C1 segment of cervical spinal cord (tissue), 14 donors: ENCODE measurements at places on chromosomes 3 and 15.
A peak's percentile ranks its signal among the peaks of the same experiment; 100 is the strongest.

DNA sequence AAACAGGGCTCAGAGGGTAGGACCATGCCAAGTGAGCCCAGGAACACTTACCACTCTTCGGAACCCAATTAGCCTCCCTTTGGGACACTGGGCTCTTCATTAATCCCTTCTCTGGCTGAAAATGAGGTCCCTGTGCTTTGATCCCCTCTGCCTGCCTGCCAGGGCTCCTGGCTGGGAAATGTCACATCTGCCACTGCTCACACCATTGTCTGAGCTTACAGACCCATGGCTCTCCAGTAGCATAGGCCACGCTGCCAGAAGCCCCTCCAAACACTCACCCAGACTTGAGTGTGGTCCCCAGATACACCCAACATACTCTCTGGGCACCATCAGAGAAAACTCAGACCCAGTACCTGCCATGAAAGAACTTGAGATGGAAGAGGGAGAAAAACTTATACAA is 287.3 kb downstream of the XXYLT1 start:
- DNase-seq, result no peak

DNA sequence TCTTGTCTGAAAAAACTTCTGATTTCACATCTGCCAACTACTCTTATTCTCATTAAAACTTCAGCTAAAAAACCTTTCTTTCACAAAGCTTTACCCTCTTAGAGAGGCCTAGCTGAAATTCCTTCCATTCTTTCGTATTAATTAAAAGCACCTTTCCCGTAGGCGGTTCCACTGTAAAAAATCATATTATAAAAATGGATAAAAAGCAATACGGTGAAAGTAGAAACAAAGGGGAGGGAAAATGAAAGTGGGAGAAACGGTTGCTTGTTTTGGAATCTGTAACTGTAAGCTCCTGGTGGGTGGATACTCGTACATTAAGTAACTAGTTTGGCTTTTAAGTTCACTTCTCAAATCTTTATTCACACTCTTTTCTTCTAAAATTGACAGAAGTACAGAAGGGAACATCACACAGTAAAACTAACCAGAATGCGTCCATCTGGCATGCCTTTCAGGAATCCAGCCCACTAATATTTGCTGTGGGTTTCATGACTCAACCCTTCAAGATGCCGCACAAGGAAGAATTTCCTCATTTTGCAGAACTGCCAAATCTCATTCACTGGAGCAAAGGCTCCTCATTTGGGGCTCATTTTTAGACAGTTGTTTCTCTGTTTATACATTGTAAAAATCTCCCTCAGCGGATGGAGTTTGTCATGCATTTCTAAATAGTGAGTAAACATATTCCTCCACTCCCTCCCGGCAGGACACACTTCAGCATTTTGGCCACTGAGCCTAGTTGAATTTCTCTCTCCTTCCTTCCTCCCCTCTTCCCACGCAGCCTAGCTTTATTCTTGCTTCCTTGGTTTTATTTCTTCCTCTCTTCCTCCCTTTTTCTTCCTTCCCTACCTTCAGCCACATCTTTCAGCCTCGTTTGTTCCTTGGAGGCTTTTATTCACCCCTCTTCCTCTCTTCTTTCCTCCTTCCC is 419.5 kb upstream of the NAALADL2 start:
- peak; percentile 11 for DNase-seq

- no peak for DNase-seq
Observed at GRCh38 chr15:85100186-85100937, 118.7 kb downstream of the PDE8A start.

GRCh38 chr3:170602556-170602955 is 16.7 kb upstream of the SLC7A14 start:
- DNase-seq, result no peak

GRCh38 chr3:1292571-1293071 is 199.8 kb downstream of the CNTN6 start:
- no peak for DNase-seq

DNA sequence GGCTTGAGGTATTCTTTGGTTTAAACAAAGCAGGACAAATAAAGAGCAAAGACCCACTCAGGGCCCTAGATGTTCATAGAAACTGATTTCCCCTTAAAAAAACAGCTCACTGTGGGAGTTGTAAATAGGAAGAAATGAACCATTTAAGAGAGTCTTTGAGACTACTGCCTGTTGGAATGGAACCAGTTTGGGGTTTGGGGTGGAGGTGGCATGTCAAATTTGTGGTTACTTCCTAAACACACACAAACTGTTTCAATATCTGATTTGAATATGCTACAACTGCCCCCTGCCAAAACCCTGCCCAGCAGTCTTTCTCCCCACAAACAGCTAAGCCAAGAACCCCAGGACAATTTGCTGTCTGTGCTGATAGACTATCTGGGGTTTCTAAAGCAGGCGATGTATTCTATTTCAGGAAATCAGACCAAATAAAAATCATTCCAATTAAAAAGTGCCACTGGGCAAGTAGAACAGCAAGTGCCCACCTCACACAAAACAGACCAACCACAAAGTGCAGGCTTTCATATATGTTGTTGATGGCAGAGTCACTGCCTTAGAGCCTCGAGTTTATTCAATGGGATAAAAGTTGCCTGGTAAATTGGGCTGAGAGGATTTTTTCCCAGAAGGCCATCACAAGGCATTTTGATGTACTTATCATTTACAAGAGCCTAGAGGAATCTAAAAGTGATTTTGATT is 293.9 kb upstream of the PROK2 start:
- DNase-seq, result no peak

- DNase-seq, result no peak
Observed at GRCh38 chr3:134351427-134351826, 22.8 kb downstream of the AMOTL2 start.

GRCh38 chr15:62249501-62249900 is 84.4 kb upstream of the C2CD4B start:
- DNase-seq, result no peak

DNA sequence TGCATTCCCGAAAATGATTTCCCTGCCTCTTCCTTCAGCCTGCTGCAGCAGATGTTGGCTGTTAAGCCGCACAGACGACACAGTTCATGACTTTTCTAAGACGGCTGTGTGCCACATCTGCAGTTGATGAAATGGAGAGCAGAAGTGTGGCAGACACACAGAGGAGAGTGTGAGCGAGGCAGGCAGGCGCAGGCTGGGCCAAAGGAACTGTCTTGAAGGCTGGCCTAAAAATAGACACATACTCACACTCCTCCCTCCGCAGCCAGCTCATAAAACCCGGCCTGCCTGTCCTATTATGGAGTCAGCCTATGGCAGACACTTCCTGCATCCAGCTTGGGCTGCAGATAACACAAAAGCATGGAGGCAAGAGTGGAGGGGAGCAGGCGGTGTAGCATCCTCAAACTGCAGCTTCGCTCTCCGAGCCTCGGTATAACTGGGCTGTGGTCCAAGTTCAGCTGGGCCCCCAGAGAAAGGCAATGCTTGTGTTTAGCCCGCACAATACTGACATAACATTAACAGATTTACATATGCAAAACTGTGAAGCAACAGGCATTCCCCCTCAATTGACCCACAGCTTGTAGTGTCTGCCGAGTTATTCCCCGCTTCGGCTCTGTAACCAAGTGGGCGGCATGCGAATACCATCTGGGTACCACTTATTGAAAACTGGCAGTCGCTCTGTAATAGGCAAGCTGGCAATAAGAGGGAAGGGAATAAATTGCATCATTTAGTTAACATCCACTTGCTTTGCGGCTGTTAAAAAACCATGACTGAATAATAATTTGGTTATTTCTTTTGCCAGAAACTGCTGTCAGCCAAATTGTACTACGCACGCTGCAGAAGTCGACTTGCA is 40.8 kb downstream of the FOXP1 start:
- peak; percentile 52 for DNase-seq

- DNase-seq, result no peak
Observed at GRCh38 chr15:82106679-82107078, 60.9 kb upstream of the MEX3B start.

DNA sequence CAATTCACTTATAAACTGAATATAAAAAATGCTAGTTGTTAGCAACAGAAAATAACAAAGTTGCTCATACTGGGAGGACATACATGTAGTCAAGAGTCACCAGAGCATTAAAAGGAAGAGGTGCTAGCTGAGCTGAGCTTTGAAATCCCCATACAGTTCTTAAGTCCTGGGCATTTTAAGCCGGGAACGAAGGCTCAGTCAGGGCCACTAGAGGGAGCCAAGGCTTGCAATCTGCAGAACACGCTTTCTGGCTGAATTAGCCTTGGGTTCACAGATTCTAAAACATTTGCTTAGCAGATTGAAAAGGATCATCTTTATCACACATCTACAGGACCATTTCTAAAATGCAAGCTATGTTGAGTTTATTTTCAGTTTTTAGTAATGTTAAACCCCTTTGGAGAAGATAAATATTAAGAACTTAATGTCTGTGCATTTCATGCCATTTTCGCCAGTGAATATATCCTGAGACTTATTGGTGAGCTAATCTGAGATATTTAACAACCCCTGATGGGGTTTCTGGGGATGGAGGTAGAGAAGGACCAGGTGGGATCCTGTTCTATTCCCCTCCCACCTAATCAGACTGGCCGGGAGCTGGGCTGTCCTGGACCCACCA is 26.3 kb upstream of the MNS1 start:
- DNase-seq, result peak; percentile 4

GRCh38 chr15:101451846-101452245 is 37.7 kb downstream of the PCSK6 start:
- DNase-seq, result no peak

DNA sequence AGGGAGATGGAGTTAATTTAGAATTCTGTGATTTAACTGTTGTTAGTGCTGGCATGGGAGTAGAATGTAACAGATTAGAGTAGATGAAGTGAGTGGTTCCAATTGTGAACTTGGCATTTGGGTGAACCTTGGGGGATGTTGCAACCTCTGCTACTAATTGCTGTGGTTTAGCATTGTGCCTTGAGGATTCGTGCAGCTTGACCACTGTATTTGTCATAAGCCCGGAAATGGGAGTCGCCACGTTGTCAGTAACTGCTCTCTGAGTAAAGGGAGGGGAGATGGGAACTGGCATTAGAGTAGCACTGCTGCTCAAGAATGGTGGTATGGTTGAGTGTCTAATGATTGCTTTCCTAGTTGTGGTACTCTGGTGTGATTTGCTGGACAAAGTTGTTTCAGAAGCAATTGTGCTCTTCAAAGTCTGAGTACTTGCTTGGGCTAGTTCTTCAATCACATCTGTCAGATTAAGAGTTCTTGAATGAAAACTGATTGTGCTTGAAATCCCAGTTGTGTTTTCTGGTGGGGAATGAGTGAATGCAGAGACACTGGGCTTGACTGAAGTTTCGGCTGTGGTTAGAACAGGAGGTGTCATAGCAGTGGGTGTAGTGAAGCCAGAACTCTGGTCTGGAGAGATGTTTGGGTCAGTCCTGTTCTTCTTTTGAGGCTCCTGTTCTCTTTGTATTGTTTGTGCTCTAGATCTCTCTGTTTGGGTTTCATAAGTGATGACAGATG is 15.4 kb downstream of the IGSF10 start:
- no peak for DNase-seq

- no peak for DNase-seq
Observed at GRCh38 chr3:143914257-143914656, 57.4 kb upstream of the DIPK2A start.

DNA sequence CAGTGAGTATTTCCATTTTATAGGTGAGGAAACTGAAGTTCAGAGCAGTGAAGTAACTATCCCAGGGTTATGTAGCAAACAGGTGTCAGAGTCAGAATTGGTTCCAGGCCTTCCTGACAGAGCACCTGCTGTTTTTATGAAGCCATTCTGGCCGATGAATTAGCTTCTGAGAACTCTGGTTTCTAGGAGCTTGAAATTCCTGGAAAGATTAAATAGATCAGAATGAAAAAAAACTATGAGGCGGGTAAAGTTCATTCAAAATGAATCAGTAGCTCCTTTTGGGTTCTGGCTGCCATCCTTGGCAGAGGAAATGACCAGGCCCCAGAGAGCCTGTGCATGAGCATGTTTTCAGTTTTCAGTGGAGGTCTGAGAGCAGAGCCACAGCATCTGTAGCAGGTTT is 59.3 kb upstream of the CFAP161 start:
- no peak for DNase-seq

DNA sequence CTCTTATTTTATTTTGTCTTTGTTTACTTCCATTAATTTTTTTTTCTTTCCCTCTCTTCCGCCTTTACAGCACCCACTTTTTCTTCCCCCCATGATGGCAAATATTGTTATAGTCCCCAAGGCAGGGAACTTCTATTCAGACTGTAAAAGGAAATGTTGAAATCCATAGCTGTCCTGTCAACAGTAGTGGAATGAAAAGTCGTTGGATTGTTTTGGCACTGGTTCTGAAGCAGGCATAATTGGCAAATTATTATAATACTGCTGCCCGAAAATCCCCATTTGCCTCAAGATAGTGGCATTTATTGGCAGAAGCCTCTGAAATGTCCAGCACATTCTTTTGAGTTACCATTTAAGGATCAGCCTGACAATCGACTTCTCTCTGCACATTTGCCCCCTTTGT is 150.6 kb downstream of the TPRG1 start:
- DNase-seq, result no peak

- DNase-seq, result no peak
Observed at GRCh38 chr3:171508676-171509075, 48.5 kb upstream of the TNIK start.

DNA sequence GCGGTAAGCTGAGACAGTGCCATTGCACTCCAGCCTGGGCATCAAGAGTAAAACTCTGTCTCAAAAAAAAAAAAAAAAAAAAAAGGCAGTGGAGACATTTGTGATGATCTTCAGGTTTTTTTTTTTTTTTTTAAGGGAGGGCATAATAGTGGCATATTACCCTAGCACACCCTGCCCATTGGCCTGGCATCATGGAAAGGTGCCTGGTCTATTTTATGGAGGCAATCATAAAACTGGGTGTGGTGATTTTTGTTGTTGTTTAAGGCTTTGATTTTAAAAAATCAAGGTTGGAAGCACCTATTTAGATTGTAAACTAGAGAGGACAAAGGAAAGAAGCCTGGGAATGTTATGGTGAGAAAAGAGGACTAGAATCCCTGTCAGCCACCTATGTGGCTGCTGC is 6.0 kb downstream of the IQGAP1 start:
- DNase-seq, result no peak

DNA sequence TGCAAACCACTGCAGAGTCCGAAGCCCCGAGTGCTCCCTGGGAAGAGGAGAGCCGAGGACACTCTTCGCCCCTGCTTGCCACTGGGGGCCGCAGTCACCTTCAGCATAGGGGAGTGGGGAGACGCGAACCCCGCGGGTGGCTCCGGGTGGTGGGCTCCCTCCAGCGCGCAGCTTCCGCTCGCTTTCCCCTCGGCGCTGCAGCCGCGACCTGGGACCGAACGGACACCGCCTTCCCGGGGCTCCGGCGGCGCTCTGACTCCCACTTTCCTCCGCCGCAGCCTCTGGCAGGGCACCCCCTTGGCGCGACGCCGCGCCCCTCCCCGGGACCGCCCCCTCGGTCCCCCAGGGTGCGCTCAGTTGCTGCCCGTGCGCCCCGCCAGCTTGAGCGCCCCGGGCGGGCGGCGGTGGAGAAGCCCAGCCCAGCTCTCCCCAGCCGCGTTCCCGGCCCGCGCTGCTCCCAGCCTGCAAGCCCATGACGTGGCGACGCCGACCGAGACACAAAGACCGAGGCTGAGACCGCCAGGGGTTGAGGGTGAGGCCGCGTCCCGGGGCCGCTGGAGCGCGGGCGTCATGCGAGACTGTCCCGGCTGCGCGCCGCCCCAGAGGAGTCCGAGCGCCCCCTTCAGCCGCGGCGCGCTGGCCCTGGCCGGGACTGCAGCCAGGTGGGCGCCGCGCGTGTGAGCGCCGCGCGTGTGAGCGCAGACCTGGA is at the start of gene MINAR1:
Gene MINAR1, plus strand, starts transcription at position 701 of the 709 bp plus-strand sequence. CDS start 23,812 bp downstream, outside the sequence.
- DNase-seq, result no peak
